ENCODE measurements at places on chromosomes 4 and X.

DNA sequence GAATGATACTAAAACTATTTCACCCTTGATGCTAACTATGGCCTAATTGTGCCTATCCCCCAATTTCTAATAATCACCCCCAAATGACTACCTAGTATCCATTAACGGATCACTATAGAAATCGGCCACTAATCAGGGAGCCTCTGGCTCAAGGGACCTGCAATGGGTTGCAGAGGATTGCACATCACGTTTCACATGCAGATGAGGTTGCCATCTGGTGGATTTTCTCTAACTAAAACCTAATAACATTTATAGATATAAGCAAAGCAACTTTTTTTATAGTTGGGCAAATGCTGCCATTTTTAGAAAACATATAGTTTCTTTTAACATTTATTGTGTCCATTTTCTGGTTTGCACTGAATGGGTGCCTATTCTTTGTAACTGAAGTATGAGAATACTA, 28.3 kb upstream of the ALG13 start:
- no peak for DNase-seq

DNA sequence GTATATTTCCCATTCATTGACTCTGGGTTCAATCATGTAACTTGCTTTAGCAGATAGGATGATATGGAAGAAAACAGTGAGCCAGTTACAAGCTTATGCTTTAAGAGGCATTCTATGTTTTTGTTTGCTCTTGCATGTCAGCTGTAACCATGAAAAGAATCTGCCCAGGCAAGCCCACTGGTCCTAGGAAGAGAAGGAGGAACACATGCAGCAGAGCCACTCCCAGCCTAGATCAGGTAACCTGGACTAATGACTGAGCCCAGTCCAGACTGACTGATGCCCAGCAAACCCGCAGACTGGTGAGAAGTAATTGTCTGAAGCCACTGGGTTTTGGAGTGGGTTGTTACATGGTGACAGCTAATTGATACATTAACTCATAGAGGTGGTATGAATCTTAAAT, 167.9 kb downstream of the COL4A6 start:
- DNase-seq = no peak

GRCh38 chr4:141562649-141563048, 73.7 kb upstream of the IL15 start:
- no peak for DNase-seq

- DNase-seq = no peak
Measured at GRCh38 chrX:65871671-65872311, 168.1 kb downstream of the VSIG4 start.

DNA sequence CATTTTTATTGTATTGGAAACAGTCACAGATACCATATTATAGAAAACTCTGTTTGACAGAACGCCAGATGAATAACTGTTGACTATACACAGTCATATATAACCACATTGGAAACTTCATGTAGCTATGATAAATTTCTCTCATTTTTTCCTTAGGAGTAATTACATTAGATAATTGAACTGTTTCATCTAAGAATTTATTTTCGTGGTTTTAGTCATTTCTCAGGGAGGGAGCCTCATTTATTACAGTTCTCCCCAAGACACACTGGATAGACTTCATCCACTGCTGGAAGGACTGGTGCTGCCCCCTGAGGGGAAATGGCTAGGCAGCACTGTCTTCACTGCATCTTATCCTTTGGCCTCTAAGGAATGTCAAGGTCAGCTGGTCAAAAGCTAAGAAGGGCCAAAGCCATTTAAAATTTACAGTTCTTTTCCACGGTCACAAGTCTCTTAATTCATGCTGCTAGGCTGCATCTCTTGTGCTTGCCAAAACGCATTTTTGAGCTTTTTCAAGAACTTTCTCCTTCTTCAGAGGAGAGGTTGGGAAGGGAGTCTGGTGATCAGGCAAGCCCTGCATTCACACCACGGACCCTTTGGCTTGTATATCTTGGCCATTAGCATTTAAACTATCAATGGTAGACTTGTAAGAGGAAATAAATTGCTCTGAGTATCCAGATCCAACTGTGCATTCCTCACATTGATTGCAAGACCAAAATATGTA, 145.1 kb downstream of the CBR4 start:
- no peak for DNase-seq

DNA sequence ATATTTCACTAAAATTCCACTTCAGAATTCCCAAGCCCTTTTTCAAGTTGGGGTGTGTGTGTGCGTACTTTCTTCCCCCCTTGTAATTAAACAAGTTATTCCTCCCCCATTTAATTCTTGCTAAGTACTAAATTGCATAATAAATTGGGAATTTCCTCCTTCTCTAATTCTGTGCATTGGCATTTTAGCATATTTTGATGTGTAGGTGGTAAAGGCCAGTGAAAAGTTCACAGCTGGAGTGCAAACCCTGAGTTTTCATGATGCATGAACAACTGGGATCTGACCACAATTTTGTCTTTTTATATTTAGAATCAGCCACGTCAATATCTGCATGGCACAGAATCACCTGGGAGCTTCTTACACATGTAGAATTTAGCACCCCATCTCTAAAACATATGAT, 18.5 kb downstream of the ANXA3 start:
- DNase-seq = no peak

- DNase-seq = no peak
Measured at GRCh38 chr4:32991663-32992062, 2271.5 kb downstream of the PCDH7 start.

- DNase-seq = no peak
Measured at GRCh38 chr4:69440308-69440707, 55.4 kb downstream of the UGT2B4 start.

GRCh38 chrX:149996515-149996914, 58.2 kb upstream of the EOLA2 start:
- no peak for DNase-seq

GRCh38 chr4:6969826-6970800, 60.5 kb downstream of the TBC1D14 start:
- DNase-seq = no peak

- no peak for DNase-seq
Measured at GRCh38 chr4:65665771-65666523, 4.3 kb downstream of the EPHA5 start.

- no peak for DNase-seq
Measured at GRCh38 chr4:144705601-144706590, 59.9 kb downstream of the HHIP start.

- no peak for DNase-seq
Measured at GRCh38 chrX:122248681-122249080, 935.4 kb upstream of the GRIA3 start.

DNA sequence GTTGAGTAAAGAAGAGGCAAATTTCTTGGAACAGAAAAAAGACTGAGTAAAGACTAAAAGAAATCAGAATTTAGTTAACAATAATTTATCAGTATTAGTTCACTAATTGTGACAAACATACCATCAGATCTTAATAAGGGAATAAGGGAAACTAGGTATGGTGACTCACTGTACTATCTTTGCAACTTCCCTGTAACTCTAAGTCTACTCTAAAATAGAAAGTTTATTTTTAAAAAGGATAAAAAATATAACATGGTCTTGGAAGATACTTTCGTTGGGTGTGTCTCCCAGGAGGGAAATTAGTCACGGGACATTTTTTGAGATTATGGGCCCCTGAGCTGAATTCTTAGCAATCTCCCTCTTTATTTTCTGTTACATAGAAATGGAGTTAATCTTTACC, 97.3 kb downstream of the EMCN start:
- no peak for DNase-seq

DNA sequence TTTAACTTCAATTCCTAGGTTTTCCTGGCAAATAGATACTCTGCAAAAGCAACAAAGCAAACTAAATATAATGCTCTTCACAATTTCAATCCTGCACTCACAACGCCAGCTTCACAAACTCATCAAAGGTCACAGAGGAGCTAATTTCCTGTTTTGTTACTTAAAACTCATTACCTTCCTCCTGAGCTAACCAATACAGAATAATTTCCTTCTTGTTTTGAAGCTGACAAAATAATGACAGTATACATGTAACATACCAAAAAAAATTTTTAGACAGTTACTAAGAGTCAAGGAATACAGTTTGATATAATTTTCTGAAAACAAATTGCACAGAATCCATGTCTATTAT, 17.9 kb downstream of the CNOT6L start:
- no peak for DNase-seq

- no peak for DNase-seq
Measured at GRCh38 chr4:108320061-108320460, 151.3 kb upstream of the LEF1 start.

DNA sequence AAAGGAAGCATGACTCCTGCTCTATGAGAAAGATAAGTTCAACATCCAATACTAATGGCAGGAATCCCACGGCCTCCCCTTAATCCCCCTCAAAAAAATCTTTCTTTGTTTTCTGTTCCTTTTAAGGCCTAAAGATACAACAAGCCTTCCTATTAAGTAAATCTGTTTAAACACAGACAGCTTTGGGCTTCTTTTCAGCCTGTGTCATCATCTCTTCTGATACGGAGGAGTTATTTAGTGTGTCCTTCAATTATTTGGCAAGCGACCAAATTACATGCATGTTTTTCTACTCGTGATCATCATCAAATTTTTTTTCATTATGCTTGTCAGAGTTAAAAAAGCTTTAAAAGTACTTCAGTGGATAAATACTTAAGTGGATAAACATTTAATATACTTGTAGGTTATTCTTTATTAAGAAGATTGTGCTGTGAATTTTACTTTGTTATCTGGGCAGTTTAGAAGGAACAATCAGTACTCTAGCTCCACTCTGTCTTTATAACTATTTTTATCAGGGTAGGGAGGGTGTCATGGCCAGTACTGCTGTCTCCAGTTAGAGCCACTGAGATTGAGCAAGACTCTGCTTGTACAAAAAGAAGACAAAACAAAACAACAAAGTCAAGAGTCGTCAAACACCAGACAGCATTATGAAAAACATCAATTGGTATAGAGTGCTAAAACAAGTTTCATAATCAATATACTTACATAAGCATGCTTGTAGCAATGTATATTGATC, 210.7 kb downstream of the PRR32 start:
- no peak for DNase-seq

- no peak for DNase-seq
Measured at GRCh38 chr4:38870098-38870808, 2.6 kb downstream of the FAM114A1 start.

Data from hypothalamus (tissue), 51 donors.